ENCODE measurements at places on chromosomes 3 and 15. TPM values are rescaled to one million over a fixed set of nuclear protein-coding genes. Genes with fewer than 3 reads are reported as not detected.

DNA sequence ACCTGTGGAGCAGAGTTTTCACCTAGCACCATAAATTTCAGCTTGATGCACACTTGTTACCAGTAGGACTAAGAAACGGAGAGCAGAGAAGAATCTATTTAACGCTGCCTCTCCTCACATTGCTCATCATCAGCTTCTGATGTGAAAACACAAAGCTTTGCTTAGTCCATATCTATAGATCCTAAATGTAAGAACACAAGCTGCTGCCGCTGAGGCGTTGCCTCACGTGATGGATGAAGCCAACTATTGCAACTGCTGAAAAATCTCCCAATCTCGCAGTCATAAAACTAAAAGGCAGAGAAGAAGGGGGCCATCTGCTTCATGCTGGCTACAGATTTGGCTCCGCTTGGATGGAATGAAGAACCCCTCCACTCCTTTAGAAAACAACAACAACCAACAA lies 42.7 kb downstream of the CADPS start:
- no peak for DNase-seq

DNA sequence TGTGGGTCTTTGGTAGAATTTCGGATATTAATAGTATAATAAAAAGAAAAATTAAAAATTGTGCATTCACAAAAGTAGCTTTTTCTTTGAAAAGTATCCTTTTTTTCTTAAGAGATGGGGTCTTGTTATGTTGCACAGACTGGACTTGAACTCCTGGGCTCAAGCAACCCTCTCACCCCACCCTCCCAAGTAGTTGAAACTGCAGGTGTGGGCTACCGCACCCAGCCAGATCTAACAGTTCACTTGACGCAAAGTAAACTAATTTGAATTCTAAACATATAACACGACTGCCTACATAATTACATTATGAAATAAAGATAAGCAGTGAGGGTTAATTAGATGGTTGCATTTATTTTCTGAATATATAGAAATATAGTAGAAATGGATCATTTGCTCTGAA lies 10.7 kb downstream of the FAM98B start:
- DNase-seq = no peak

- DNase-seq = no peak
Observed at GRCh38 chr3:181454451-181455027, 257.2 kb upstream of the SOX2 start.

DNA sequence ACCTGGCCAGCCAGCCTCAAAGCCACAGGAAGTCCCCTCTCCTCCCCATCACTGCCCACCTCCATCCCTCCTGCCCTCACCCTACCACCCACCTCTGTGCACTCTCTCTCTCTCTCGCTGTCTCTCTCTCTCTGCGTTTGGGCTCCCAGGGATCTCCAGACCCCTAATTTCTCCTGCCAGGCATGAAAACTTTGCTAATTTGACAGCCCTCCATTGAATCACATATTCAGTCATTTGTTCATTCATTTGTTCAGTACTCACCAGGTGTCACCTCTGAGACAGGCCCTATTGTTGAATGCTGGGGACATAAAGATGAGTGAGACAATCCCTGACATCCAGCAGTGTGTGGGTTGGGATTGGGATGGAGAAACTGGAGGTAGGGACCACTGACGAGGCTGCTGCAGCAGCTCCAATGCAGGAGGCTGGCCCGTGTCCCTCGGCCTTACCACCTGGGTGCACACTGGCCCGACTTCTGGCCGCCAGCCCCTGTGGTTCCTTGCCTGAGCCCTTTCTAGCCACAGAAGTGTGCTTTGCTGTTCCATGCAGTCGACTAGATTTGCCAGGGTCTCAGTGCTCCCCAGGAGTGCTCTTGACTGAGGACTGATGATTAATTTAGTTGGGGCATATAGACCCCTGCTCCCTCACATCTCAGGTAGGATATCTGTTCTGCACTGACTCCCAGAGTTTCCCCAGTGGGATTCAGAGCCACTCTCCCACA lies 38.6 kb upstream of the TSEN2 start:
- no peak for DNase-seq

DNA sequence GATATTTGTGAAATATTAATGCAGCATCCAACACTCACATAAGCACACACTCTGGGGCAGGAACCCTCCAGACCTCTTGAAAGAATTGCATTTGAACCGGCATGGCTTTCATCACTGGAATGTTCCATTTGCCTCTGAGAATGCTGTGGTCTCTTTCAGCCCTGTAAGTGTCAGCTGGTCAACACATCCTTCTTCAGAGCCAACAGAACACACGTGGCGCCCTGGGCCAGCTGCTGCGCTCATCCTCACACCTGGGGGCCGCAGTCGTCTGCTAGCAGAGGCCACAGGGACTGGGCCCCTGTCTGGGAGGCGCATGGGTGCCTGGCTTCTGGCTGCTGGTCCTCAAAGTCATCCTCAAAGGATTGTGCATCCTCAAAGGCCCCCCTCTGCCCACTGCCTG lies 71.4 kb upstream of the HERC1 start:
- no peak for DNase-seq

- no peak for DNase-seq
Observed at GRCh38 chr3:54062546-54062945, 59.8 kb upstream of the CACNA2D3 start.

Gene SYNPR
- polyA plus RNA-seq = not detected

Gene CHRD
- 0.11 TPM for polyA plus RNA-seq

Gene MKRN2OS
- not detected for polyA plus RNA-seq

Gene RASGRF1
- polyA plus RNA-seq = 0.22 TPM

Gene SLC22A13
- 0.19 TPM for polyA plus RNA-seq

Measured in AG04450 (cell line).